Neural progenitor cell (in vitro differentiated cells): ENCODE measurements at places on chromosomes 6 and 20. TPM values are rescaled to one million over a fixed set of nuclear protein-coding genes. Genes with fewer than 3 reads are reported as not detected.

GRCh38 chr6:16157492-16157891, 28.6 kb downstream of the MYLIP start:
- H3K36me3 ChIP-seq: no peaks in the 10 kb centered on the region
- no peaks in the 10 kb centered on the region for H3K27me3 ChIP-seq
- H3K4me3 ChIP-seq: no peak overlapping the region
- no peak for DNase-seq
- no peak overlapping the region for H3K27ac ChIP-seq

DNA sequence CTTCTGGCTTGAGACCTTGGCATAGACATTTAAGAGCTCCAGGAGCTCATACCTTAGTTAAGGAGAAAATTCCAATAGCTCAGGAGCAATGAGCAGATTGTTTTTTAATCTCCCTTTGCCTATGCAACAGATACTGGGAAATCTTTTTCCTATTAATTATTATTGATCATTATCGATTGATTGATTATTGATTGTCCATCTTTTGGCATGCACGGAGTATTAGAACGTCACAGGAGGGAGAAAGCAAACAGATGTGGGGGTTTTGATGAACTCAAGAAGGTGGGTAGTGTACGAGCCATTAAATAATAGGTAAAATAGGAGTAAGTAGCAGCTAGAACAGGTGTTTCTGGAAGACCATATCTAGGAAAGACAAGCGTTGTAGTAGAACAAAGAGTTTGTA, 205.0 kb downstream of the DOK5 start:
- no peak for DNase-seq
- no peaks in the 10 kb centered on the region for H3K36me3 ChIP-seq
- no peak overlapping the region for H3K27ac ChIP-seq
- H3K4me3 ChIP-seq: no peak overlapping the region
- H3K4me1 ChIP-seq: peaks cover 12% of the 10 kb centered on the region

DNA sequence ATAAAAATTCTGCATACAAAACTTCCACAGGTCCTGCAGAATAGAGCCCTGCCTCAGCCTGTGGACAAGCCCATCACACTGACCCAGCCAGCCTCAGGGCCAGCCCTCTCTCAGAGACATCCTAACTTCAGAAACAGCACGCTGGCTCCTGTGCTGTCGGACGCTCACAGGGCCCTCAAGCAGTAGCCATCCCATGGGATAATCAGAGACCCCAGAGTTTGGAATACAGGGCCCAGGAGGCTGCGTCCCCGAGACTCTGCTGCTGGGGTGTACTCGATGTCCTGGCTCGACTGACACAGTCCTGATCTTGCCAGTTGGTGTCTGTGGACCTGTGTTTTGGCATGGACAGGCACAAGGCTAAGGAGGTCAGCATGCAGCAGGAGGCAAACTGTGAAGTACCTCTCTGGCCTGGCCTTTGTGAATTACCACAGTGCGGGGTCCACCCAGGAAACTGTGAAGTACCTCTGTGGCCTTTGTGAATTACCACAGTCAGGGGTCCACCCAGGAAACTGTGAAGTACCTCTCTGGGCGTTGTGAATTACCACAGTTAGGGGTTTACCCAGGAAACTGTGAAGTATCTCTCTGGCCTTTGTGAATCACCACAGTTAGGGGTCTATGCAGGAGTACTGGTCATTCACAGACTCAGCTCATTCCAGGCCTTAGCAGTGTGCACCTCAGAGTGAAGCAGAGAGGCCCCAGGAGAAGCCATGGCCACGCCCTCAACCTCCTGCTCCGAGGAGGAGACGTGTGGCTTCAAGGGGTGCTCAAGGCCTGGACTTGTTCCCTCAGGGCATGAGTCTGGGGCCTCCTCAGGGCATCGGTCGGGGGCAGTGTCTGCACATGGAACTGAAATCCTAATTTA, 212.4 kb downstream of the SYNDIG1 start:
- no peak for DNase-seq
- no peaks in the 10 kb centered on the region for H3K27me3 ChIP-seq
- H3K36me3 ChIP-seq: no peaks in the 10 kb centered on the region
- H3K4me1 ChIP-seq: no peaks in the 10 kb centered on the region

GINS1 gene
- 51.4 and 69.6 TPM in 2 replicates for total RNA-seq

GJA1 gene
- 498 and 622 TPM in 2 replicates for total RNA-seq

CCN2 gene
- 46.7 and 54.5 TPM in 2 replicates for total RNA-seq

CLVS2 gene
- 0.84 and 1.8 TPM in 2 replicates for total RNA-seq

VGLL2 gene
- total RNA-seq: not detected in 2 replicates

DSE gene
- 30.0 and 43.7 TPM in 2 replicates for total RNA-seq

OTOR gene
- not detected in 2 replicates for total RNA-seq
